Thoracic aorta (tissue), 2 donors: ENCODE measurements at places on chromosomes 6 and 20.

DNA sequence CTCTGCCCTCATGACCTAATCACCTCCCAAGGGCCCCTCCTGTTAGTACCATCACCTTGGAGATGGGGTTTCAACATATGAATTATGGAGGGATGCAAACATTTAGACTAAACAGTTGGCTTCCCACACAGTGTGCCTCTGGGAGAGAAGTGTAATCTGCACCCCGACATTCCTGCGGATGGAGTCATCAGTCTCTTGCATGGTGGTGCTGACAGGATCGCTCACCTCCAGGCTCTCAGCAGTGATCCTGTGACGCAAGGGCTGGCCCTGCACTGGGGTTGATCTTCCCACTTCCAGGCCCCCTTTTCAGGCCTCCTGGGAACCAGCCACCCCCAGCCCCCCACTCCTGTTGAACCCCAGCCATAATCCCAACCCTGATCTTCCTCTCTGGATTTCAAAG, 16.0 kb upstream of the PI16 start:
- DNase-seq, result no peak

- DNase-seq, result no peak
Observed at GRCh38 chr6:110387986-110388385, 27.4 kb downstream of the DDO start.

GRCh38 chr6:156791320-156791850, 14.2 kb downstream of the ARID1B start:
- DNase-seq, result no peak

DNA sequence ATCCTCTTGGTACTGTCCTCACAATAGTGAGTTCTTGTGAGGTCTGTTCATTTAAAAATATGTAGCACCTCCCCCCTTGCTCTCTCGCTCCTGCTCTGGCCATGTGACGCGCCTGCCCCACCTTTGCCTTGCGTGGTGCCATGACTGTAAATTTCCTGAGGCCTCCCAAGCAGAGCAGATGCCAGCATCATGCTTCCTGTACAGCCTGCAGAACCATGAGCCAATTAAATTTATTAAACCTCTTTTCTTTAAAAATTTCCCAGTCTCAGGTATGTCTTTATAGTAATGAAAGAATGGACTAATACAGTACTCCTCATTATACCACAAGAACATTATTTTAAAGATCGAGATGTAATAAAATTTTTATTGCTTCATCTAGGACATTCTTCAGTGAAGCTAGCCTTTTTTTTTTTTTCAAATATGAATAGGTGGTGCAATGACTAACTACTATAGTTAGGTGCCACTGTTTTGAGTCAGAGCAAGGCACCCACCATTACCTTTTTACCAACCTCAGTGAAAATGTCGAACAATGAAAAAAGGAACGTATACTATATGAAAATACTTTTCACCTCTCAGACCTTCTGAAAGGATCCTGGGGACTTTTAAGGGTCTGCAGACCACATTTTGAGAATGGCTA, 191.1 kb upstream of the SGK1 start:
- DNase-seq, result no peak

GRCh38 chr6:5996714-5997419, 9.9 kb downstream of the NRN1 start:
- no peak for DNase-seq

DNA sequence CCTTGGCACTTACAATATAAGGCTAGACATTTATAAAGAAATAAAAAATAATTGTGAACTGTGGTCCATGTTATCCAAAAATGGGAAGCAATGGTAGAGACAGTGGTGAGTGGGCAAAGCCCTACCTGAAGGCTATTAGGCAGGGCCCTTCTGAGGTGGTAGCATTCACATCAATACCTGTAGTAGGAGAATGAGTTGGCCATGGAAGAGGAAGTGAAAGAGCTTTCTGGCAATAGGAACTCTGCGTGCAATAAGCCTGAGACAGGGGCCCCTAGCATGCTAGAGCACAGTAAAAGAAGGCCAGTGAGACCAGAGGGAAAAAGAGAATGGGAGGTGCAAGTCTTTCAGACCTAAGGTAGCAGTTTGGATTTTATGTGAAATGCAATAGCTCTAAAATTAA, 754.5 kb downstream of the PTPRT start:
- DNase-seq, result no peak

DNA sequence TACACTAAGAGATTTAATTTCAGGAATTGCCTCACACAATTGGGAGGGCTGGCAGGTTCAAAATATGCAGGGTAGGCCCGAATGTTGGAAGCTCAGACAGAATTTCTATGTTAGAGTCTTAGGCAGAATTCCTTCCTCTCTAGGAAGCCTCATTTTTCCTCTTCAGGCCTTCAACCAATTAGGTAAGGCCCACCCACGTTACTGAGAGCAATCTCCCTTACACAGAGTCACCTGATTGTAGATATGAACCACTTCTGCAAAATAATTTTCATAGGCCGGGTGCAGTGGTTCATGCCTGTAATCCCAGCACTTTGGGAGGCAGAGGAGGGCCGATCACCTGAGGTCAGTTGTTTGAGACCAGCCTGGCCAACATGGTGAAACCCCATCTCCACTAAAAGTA, 50.2 kb upstream of the HIVEP1 start:
- no peak for DNase-seq

DNA sequence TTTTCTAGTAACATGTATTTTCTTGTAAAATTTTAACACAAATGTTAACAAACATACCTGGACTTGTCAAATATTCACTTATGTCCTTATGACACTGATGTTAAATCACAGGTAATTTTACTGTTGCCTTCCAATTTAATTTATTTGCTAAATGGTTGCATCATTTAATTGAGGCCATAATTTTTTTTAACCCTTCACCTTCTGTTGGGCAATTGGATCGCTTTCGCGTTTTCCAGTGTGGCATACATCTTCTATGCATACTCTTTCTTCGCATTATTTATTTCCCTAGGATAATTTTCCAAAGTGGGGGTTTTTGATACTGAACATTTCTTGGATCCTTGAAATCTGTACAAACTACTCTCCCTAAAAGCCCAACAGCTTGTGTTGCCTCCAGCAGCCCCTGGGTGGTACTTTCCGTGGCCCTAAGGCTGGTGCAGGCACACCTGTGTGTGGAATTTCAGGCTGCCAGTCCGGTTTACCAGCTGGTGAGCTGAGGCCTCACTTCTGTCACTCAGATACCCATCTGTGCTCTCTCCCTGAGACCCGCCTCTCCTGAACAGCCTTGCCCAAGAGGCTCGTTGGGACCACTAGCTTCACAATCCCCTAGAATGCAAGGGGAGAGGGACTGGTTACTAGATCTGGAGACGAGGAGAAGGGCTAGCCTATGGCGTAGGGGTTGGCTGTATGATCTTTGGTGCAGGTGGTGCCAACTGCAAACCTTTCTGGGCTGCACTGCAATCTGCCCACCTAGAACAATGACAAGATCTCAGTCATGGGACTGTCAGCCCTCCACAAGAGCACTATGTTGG, 11.2 kb upstream of the C20orf144 start:
- no peak for DNase-seq

DNA sequence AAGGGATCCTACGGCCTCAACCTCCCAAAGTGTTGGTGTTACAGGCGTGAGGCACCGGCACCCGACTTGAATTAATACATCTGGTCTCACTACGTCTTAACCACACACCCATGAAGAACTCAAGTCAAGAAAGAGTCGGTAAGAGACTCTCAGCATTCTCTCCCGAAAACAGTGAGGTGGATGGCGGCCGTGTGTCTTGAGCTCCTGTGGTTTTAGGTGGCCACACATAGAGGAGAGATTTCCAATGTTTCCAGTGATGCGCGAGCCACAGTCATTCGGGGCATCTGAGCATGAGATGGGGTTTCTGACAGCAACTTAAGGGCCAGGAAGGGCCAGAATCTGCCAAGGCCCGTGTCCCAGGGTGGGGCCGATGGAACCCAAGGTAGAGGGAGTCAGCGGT, 766.4 kb upstream of the DEFB115 start:
- DNase-seq, result no peak

GRCh38 chr6:16553531-16553930, 207.7 kb downstream of the ATXN1 start:
- no peak for DNase-seq

GRCh38 chr20:51542033-51542570, 417 bp downstream of the NFATC2 start:
- no peak for DNase-seq

DNA sequence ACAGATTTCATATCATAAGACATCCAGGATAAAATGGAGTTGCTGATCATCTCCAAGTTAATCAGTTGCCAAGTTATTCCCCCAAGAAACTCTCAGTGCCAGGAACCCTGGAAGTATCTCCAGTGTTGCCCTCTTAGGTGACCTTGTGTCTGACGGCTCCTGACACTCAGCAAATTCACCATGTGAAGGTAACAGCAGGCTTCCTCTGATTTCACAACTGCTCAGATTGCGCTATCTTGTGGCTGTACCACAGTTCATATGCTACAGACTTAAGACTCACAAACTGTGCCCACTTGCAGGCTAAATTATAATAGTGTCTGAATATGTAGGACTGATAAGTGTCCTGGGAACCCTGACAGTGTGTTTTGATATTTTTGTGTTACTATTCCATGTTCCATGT, 186.6 kb upstream of the OPRM1 start:
- DNase-seq, result no peak

DNA sequence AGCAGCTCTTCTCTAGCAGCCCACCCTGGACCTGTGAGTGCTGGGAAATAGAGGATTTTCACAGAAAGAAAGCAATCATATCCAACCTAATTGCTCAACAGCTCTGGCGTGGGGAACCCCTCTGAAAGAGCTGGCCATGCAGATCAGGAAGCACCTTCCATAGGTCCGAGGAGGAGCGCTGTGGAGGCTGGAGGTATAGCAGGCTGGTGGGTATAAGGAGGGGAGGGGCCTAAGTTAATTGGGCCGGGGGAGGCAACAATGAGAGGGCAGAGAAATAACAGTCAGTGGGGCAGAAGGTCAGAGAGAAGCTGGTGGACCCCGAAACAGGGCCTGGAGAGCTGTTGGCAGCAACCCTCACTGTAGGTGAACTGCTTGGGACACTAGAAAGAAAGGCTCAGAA, 40.8 kb downstream of the SNRNP48 start:
- DNase-seq, result no peak

- DNase-seq, result no peak
Observed at GRCh38 chr6:2448826-2449571, 203.6 kb upstream of the GMDS start.

DNA sequence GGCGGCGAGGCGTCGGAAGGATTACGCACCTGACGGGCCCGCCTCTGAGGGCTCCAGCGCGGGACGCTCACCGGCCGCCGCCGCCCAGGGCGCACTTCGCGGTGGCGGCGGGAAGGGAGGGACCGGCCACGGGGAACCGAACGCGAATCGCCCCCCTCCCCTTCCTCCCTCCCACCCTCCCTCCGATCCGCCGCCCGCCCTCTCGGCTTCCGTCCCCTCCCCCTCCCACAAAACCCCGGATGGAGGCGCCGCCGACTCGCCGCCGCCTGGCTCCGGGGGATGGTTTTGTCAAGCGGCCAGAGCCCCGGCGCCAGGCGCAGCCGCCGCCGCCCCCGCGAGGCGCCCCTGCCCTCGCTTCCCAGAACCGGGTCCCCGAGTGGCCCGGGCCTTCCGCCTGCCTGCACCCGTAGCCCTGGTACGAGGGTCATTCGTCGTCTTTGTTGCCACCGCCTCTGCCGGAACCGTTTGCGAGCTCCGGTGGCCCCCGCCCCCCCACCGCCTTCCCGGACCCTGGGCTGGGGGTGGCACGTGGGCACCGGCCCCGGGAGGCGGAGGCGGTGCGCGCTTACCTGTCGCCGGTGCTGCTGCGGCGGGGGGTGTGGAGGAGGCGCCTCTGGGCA, 398 bp downstream of the ZBTB2 start:
- DNase-seq, result peak; percentile 25

- no peak for DNase-seq
Observed at GRCh38 chr6:109701221-109701620, 10.1 kb downstream of the FIG4 start.

GRCh38 chr6:41098366-41098765, 25.6 kb downstream of the NFYA start:
- DNase-seq, result no peak

GRCh38 chr6:157269261-157269794, 54.0 kb downstream of the TMEM242 start:
- DNase-seq, result peak; percentile 27

- no peak for DNase-seq
Observed at GRCh38 chr20:63456429-63457284, 15.8 kb downstream of the KCNQ2 start.

GRCh38 chr6:160135907-160136655, 14.5 kb downstream of the SLC22A1 start:
- DNase-seq, result no peak

- DNase-seq, result no peak
Observed at GRCh38 chr20:49620364-49621240, 52.7 kb upstream of the PTGIS start.

- no peak for DNase-seq
Observed at GRCh38 chr6:157557559-157557958, 176.6 kb downstream of the ZDHHC14 start.

DNA sequence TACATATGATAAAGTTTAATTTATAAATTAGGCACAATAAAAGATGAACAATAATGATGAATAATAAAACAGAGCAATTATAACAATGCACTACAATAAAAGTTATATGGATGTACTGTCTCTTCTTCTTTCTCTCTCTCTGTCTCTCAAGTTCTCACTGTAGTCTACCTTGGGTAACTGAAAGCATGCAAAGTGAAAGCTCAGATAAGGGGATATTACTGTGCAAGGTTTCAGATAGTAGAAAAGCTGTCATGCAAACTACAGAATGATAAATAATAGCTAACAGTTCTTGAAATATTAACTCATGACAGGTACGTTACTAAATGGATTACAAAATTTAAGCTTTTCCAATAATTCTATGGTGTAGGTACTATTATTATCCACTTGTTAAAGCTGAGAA, 311.9 kb upstream of the PRDM1 start:
- DNase-seq, result no peak

GRCh38 chr20:7772371-7772770, 167.9 kb downstream of the HAO1 start:
- DNase-seq, result no peak

GRCh38 chr20:37314617-37315016, 25.2 kb downstream of the MANBAL start:
- DNase-seq, result no peak

GRCh38 chr20:48661575-48662455, 166.0 kb downstream of the PREX1 start:
- DNase-seq, result no peak

DNA sequence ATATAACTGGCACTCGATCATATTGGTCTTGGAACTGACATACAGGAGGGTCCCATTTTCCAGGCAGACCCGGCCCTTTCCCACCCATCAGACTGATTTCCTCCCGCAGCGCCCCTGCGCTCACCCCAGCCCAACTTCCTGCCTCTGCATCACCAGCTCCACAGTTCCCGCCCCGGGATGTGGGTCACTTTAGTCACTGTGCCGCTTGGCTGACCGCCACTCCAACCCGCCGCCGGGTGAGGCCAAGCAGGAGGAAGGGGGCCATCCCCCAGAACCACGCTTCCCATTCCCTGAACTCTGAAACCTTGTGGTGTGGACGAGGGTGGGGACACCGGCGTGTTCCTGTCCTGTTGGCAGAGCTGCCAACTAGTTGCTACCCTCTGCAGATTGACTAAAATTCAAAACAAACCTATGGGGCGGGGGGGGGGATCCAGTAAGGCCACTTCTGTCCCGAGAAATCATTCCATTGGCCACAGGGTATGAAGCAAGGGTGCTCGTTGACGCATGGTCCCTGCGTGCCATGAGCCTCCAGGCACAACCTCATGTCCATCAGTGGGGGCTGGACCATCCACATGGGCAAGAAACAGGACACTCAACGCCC, 12.3 kb downstream of the TGM2 start:
- peak; percentile 89 for DNase-seq

GRCh38 chr6:25173951-25174474, 105.2 kb upstream of the CARMIL1 start:
- DNase-seq, result no peak

- DNase-seq, result no peak
Observed at GRCh38 chr6:11788043-11788442, 9.4 kb upstream of the ADTRP start.
